ENCODE measurements at places on chromosomes 4 and X.

GRCh38 chrX:132748909-132749308 lies 209.5 kb downstream of the HS6ST2 start:
- no peak for DNase-seq

DNA sequence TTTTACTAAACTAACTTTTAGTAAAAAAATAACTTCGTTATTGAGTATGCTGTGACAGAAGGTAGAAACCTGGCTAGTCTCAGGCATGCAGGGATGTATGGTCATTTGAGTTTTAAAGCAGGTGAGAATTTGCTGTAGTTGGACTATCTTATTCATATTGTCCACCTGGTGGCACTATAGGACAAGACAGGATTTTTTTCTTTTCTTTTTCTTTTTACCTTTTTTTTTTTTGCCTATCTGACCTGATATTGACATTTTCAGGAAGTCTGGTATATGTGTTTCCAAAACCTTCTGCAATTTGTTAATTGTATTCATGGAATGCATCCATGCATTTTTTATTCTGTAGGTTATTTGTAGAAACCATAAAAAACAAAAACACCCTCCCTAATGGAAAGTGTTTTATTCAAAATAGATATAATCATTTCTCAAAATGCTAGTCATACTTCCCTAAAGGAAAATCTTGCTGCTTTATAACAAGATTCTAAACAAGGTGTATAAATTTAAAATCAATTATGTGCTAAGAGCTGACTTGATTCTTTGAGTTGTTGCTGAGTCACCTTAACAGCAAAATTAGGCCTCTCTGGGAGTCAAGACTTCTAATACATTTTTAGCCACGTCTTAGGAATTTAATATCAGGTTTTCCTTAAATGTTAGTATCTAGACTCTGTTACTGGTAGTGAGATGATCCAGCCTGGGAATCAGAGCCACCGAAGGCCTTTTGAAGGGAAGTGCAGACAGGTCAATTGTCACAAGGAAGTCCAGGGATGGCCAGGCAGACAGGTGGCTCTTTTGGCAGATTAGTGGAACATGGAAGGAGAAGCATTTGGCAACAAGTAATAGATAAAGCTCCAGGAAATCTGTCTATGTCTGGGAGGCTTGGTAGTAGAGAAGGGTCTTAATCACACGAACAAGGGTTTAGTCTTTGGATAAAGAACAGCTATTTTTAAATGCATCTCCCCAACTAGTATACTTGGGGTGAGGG lies 201.3 kb upstream of the GNPDA2 start:
- DNase-seq = no peak

GRCh38 chrX:48711162-48711928 lies 14.8 kb downstream of the SUV39H1 start:
- no peak for DNase-seq

GRCh38 chrX:40041915-40042314 lies 55.8 kb downstream of the BCOR start:
- no peak for DNase-seq

GRCh38 chr4:10416441-10416840 lies 40.8 kb downstream of the ZNF518B start:
- no peak for DNase-seq
